NCI-H82 (cell line): ENCODE measurements at places on chromosomes 6 and 20.

GRCh38 chr6:148383658-148384368 lies 41.2 kb downstream of the SASH1 start:
- no peak for DNase-seq

DNA sequence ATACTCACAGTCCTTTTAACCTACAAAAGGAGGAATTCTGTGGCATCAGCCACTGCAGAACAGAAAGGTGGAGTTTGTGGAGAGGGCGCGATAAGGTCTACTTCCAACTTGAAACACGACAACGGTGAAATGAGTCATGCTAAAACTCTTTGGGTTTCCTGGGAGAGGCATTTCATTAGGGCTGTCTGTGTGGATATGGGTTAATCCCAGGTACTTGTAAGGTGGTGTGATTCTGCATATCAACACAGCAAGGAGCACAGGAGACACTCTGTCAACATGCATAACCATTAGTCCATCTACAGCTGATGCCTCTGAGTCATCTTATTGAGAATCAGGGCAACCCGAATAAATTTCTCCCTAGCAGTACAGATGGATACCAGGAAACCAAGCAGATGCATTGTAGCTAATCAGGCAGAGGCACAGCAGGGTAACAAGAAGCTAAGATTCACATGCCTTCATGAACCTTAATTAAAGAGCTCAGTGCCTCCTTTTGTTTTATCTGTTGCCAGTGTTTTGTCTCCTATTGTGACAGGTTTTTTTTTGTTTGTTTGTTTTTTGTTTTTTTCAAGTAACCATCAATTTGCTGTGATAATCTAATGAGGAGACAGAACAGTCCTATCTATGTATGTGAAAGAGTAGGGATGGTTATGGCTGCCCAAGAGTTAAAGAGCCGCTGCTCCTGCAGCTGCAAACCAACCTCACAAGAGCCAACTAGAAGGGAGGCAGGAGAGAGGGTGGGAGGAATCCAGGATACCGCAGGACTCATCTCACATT lies 315.8 kb upstream of the SOX4 start:
- peak; percentile 14 for DNase-seq

- DNase-seq = no peak
These were observed 54.0 kb downstream of the TMEM242 start for GRCh38 chr6:157269261-157269794.

DNA sequence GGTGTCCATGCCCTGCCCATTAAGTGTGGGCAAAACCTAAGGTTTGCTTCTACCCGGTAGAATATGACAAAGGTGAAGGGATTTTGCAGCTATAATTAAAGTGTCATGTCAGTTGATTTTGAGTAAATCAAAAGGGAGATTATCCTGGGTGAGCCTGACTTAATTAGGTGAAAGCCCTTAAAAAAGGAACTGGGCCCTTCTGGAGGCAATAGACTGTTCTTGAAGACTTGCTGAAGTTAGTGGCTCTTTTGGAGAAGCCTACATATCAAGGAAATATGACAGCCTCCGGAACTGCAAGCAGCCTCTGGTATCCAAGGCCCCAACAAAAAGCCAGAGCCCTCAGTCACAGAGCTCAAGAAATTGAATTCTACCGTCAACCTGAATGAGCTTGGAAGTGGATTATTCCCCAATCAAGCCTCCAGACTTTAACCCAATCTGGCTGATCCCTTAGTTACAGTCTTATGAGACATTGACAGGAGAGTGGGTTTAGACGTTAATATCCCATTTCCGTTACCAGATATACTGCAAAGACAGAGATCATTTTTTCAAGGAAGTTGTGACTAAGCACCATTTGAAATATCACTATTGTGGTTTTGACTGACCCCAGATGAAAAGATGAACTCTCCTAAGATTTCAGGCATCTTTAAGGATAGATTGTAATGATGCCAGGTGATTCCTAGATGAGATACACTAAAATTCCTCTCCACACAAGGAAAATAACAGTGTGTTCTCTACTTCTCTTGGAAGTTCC lies 303.4 kb downstream of the PLCB1 start:
- peak; percentile 75 for DNase-seq

DNA sequence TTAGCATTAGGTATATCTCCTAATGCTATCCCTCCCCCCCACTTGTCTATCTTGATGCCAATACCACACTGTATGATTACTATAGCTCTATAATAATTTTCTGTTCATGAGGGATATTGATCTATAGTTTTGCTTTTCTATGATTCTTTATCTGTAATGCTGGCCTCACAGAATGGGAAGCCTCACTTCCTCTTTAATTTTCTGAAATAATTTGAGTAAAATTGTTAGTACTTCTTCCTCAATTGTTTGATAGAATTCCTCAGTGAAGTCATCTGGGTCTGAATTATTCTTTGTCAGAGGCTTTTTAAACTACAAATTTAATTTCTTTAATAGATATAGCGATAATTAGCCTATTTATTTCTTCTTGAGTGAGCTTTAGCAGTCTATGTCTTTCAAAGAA lies 31.2 kb downstream of the SIRPD start:
- no peak for DNase-seq

- DNase-seq = no peak
These were observed 596.0 kb downstream of the EPM2A start for GRCh38 chr6:145139140-145139850.

GRCh38 chr6:8225113-8225512 lies 122.8 kb upstream of the EEF1E1 start:
- no peak for DNase-seq

DNA sequence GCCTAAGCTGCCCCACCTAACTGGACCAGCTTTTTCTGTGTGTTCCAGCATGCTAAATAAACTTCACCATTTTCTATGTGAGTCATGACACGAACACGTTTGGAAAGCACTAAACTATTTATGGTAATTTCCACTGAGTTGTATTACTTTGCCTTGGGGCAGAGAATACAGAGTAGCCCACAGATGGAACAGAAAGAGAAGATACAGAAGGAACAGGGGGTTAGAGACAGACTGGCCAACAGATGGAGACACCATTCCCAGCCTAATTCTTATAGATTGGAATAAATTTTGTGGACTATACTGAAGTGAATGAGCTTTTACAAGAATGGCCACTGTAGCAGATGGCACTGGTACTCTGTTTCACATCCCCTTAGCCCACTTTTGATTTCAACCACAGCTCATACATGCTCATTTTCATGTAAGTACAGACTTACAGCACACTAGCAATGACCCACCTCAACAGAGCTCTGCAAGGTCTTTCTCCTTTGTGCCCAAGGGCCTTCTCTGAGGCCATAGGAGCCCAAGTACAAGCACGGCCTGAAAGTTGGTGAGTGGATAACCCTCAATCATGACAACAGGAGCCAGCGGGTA lies 13.1 kb upstream of the NT5DC1 start:
- DNase-seq = no peak
